ENCODE measurements at places on chromosomes 6 and 20. TPM values are rescaled to one million over a fixed set of nuclear protein-coding genes. Genes with fewer than 3 reads are reported as not detected.

Gene MUC21
- not detected for total RNA-seq

Gene LY6G6C
- not detected for total RNA-seq

Gene DNAH8
- total RNA-seq, result 0.02 TPM

Gene SLC22A7
- total RNA-seq, result not detected

Gene PSMB9
- 210 TPM for total RNA-seq

Gene SOD2
- total RNA-seq, result 90.6 TPM

- DNase-seq, result no peak
- no peak overlapping the region for H3K27ac ChIP-seq
- H3K4me3 ChIP-seq, result no peak overlapping the region
- H3K4me1 ChIP-seq, result no peaks in the 10 kb centered on the region
- peaks cover 2% of the 10 kb centered on the region for H3K27me3 ChIP-seq
Measured at GRCh38 chr6:7916959-7917358, 6.4 kb upstream of the TXNDC5 start.

DNA sequence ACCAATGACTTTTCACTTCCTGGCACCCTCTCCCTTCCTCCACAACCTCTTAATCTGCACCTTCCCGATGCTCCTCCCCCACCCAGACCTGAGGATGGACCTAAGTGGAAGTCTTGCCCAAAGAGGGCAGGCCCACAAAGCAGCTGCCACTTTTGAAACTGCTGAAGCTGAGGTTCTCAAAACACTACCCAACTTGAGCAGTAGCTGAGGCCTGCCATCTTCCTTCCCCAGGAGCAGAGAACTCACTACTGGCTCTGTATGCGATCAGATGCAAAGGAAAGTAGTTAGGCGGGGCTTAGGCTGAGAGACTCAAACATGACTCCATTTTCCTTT, 1.5 kb downstream of the HM13 start:
- H3K36me3 ChIP-seq, result peaks cover 13% of the 10 kb centered on the region
- H3K4me1 ChIP-seq, result peaks cover 14% of the 10 kb centered on the region
- DNase-seq, result peak; percentile 41
- no peak overlapping the region for H3K27ac ChIP-seq
- H3K4me3 ChIP-seq, result no peak overlapping the region
- H3K27me3 ChIP-seq, result no peaks in the 10 kb centered on the region

DNA sequence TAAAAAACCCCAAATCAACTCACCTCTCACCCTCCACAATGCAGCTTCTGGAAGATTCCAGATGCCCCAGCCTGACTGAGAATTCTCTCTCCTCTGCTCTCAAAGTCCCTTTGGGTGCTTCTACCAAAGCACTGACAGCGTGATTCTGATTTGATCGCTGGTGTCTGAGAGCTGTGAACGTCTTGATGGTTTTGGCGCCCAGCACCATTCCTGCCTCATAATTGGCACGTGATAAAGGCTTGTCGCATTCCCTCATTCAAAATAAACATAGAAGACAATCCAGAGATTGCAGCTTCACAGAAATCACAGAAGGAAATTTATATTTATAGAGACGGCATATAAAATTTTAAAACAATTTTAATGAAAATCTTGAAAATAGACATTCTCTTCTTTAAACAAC, 24.1 kb upstream of the ECI2 start:
- H3K4me3 ChIP-seq, result no peak overlapping the region
- no peaks in the 10 kb centered on the region for H3K27me3 ChIP-seq
- peaks cover 7% of the 10 kb centered on the region for H3K4me1 ChIP-seq
- no peak for DNase-seq
- H3K27ac ChIP-seq, result no peak overlapping the region

DNA sequence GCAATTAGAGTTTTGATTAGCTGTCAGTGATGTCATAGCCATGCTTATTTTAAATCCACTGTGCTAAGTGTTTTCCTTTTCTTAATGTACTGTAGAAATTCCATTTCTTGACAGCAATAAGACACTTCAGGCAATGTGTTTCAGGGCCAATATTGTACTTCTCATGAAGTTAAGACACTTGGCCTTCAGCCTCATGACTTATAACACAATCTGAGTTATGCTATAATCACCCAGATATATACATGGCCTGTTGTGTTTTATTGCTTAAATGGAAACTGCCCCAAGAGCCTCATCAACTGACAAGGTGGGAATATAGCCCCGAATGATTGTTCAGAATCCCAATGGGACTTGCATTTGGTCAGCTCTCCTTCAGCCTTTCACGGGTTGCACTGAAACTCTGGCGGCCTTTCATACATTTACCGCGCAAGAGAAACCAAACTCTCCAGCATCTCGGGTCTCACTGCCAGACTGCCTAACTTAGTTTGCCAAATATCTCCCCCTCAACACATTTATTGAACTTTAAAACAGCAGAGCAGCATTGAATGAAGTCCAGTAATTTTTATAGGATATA, 44.2 kb upstream of the TBX18 start:
- no peaks in the 10 kb centered on the region for H3K4me1 ChIP-seq
- H3K27me3 ChIP-seq, result no peaks in the 10 kb centered on the region
- no peak for DNase-seq
- H3K36me3 ChIP-seq, result no peaks in the 10 kb centered on the region

DNA sequence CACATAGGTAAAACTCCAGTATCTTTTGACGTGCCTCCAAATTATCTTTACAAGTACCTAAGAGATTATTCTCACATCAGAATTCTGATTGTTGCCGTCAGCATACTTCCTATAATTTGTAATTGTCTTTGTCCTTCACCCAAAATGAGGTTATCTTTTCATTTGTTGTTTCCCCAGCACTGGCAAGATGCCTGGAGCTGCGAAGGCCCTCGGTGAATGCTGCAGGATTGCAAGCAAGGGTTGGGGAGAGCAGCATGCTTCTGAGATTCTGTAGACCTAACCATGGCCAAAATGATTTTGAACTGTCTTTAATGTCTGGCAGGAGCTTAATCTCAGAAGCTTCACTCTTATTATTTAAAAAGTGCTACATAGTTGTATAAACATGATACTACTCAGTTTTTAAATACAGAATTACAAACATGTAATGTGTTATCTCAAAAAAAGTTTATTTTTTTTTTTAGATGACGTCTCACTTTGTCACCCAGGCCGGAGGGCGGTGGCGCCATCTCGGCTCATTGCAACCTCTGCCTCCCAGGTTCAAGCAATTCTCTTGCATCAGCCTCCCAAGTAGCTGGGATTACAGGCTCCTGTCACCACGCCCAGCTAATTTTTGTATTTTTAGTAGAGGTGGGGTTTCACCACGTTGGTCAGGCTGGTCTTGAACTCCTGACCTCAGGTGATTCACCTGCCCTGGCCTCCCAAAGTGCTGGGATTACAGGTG, 88.7 kb downstream of the ELOVL5 start:
- H3K4me3 ChIP-seq, result no peak overlapping the region
- peaks cover 65% of the 10 kb centered on the region for H3K36me3 ChIP-seq
- H3K27me3 ChIP-seq, result no peaks in the 10 kb centered on the region
- DNase-seq, result no peak
- H3K4me1 ChIP-seq, result no peaks in the 10 kb centered on the region

DNA sequence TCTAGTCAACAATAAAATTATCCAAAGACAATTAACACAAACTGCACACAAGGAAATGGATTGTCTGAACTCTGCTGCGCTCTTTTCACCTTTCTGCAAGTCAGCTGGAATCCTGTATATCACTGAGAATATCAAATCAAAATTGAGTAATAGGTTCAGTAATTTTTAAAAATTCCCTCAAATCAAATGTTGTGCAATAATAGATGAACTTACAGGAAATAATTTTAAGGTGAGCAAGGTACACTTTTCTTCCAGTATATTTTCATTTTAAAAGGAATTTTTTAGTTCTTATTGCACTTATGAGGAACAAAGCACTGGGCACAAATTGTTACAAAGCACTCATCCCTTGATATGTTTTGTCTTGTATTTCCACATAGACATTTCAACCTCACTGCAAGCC, 1.2 kb downstream of the SAYSD1 start:
- peaks cover 27% of the 10 kb centered on the region for H3K36me3 ChIP-seq
- H3K27me3 ChIP-seq, result no peaks in the 10 kb centered on the region
- H3K4me1 ChIP-seq, result peaks cover 75% of the 10 kb centered on the region
- H3K27ac ChIP-seq, result peak overlapping the region; percentile 98
- DNase-seq, result no peak
- H3K4me3 ChIP-seq, result peak overlapping the region; percentile 85

DNA sequence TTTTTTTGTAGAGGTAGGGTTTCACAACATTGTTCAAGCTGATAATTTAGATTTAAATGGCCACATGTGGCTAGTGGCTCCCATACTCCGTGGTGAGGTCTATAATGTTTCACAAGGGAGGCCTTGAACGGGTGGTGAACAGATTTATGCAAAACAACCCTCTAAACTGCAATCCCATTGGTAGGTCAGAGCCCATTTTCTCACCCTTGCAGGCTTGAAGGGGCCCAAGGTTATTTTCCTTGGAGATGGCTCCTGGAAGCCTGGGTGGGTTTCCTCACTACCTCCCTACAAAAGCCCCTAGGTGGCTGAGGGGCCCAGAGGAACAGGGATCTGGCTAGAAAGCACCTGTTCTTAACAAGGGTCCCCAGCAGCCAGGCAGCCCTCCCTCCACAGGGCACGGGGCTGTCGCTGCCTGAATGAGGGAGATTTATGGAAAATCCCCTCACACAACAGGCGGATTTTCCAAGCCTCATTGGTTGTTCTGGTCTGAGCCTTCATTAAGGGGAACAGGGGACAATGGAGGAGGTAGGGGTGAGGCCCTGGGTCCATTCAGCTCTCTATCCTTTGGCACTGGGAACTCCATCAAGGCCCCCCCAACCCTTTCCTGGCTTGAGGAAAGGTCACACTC, 64.6 kb downstream of the VEGFA start:
- no peak for DNase-seq
- no peaks in the 10 kb centered on the region for H3K36me3 ChIP-seq
- H3K27me3 ChIP-seq, result peaks cover 3% of the 10 kb centered on the region
- H3K4me3 ChIP-seq, result no peak overlapping the region

DNA sequence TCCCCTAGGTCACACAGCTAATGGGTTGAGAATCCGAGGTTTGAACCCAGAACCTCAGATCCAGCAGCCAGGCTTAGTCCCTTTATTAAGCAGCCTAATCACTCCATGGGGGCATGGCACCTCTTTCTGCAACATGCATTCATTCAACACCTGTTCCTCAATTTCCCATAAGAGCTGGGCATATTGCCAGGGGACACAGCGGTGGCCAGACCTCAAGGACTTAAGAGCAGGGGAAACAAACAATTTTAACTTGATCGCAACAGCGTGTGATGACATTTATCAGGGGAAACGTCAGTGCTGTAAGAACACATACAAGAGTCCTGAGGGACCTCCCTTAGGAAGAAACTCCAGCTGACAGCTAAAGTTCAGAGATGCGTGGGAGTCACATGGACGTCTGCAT, 267.4 kb upstream of the CDH4 start:
- no peaks in the 10 kb centered on the region for H3K36me3 ChIP-seq
- peaks cover 2% of the 10 kb centered on the region for H3K27me3 ChIP-seq
- no peak overlapping the region for H3K27ac ChIP-seq
- H3K4me1 ChIP-seq, result no peaks in the 10 kb centered on the region
- no peak for DNase-seq
- H3K4me3 ChIP-seq, result no peak overlapping the region

DNA sequence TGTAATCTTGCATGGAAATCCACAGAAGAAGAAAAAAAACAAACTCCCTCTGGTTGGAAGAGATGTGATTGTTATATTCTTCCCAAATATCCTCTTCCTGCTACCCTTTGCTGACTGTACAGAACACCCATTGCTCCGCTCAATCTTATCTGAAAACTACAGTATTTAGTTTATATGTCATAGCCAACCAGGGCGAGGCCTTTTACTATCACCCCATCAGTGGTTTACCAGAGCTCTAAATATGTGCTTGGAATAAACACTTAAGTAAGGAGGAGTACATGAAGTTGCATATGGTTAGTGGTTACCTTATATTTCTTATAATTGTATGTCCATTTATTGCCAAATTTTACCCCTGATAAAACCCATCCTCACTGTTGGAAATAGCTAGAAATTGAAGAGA, 12.2 kb downstream of the PRL start:
- H3K36me3 ChIP-seq, result no peaks in the 10 kb centered on the region
- H3K4me3 ChIP-seq, result no peak overlapping the region
- no peaks in the 10 kb centered on the region for H3K27me3 ChIP-seq
- no peak for DNase-seq
- no peak overlapping the region for H3K27ac ChIP-seq

DNA sequence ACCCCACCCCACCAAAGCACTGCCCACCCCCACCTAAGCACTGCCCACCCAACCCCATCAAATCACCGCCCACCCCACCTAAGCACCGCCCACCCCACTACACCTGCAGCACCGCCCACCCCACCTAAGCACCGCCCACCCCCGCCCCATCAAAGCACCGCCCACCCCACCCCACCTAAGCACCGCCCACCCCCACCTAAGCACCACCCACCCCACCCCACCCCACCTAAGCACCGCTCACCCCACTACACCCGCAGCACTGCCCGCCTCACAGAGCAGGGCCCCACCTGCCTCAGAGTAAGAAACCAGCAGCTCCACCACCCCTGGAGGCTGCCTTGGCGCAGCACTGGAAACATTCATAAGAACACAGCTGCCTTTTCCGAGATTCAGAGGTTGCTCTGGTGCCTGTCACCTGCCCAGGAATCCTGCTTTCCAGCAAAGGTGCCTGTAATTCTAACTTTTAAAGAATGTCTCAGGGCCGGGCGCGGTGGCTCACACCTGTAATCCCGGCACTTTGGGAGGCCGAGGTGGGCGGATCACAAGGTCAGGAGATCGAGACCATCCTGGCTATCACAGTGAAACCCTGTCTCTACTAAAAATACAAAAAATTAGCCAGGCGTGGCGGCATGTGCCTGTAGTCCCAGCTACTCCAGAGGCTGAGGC, 148.2 kb downstream of the BMP7 start:
- peaks cover 2% of the 10 kb centered on the region for H3K27me3 ChIP-seq
- DNase-seq, result no peak
- no peaks in the 10 kb centered on the region for H3K4me1 ChIP-seq
- H3K4me3 ChIP-seq, result no peak overlapping the region

- H3K27me3 ChIP-seq, result no peaks in the 10 kb centered on the region
- H3K27ac ChIP-seq, result no peak overlapping the region
- no peak overlapping the region for H3K4me3 ChIP-seq
- no peak for DNase-seq
- H3K36me3 ChIP-seq, result no peaks in the 10 kb centered on the region
Measured at GRCh38 chr6:31720196-31720770, 1.3 kb downstream of the LY6G6C start.

DNA sequence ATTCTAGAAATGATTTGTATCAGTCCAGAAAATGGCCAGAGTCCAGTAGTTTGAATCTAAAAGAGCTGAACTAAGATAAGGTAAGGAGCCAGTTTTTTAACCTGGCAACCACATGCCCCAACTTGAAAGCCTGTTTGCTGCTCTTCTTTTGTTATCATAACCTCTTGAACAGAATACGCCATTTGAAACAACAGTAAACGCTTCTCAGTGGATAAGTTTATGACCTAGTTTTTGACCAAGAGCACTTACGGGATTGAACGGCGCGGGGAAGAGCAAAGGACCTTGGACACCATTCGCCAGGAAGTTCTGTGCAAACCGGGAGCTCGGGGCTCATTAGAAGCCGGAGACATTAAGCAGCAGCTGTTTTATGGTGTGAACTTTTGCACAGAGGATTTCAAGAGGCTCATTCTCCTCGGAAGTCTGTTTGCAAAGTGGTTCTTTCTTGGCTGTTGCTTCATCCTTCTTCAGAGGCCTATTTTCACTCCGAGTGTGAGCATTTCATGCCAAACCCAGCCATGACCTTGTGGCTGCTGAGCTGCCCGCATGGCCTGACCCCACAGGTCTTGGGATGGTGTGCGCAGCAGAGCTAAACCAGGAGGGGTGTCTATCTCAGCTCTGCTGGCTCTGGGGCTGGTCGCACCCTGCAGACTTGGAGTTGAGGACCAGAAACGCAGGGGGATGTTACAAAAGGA, 215.1 kb downstream of the SOX4 start:
- no peaks in the 10 kb centered on the region for H3K27me3 ChIP-seq
- H3K4me1 ChIP-seq, result no peaks in the 10 kb centered on the region
- no peaks in the 10 kb centered on the region for H3K36me3 ChIP-seq
- H3K4me3 ChIP-seq, result no peak overlapping the region

Data from activated CD4-positive, alpha-beta T cell treated with anti-CD3 and anti-CD28 coated beads for 36 hours (primary cell).